ENCODE measurements at places on chromosomes 4 and X. TPM values are rescaled to one million over a fixed set of nuclear protein-coding genes. Genes with fewer than 3 reads are reported as not detected.

- DNase-seq: no peak
Observed at GRCh38 chrX:129697204-129697829, 41.5 kb upstream of the XPNPEP2 start.

DNA sequence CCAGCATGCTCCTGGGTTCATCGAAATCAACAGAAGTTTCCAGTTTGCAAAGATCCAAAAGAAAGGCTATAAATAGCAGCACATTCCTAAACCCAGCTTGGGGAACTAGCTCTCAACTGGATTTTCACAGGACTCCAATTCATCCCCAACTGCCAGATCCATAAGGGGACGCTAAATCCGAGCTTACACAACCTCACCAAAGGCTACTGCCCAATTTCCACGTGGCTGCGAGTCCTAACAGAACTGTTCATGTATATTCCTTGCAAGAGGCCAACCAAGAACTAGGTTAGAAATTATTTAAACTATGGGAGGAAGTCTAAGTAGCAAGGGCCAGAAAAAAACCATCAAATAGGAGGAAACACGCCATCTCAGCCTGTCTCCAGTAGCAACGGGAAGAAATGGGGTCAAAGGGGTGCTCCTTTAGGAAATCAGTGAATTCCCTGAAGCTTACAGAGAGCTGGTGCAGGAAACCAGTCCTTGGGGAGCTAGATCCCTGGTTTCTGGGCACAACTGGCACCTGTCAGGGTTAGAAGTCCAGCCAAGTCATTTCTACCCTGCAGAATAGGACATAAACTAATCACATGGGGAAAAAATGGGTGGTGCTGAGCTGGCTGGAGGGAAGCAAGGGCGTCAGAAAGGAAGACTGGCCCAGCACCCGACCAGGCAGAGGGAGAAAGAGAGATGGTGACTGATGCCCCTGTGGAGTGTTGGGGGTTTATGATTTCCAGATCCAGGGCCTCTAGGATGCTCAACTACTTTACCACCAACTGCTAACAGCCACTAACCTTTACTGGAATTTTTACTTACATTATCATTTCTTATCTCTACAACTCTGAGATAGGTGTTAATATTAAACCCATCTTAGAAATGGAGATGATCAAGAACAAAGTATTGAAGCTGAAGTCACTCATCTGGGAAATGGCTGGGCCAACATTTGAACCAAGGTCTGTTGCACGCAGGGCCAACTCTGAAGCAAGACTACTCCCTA is 20.5 kb downstream of the RELL1 start:
- no peak for DNase-seq

GRCh38 chr4:36292556-36293188 is 11.3 kb downstream of the DTHD1 start:
- no peak for DNase-seq

CT45A10 gene
- not detected for total RNA-seq

OPRPN gene
- total RNA-seq: not detected

Measured in GM12878 (cell line).